ENCODE measurements at places on chromosomes 7 and 10.

DNA sequence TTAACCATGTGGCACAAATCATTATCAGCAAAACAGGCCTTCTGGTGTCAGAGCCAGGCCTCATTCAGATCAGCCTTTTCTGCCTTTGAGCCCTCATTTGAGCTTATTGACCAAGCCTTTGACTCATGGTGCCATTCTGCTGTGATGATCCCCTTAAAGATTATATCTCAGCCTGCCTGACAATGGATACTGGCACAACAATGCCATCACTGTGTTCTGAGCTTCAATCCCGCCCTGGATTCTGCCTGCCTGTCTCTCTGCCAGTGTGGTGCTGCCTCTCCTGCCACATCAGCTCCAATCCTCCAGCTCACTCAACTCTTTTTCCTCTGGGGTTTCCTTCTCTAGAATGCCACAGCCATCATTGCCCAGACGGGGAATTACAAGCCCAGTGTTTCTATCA lies 52.6 kb downstream of the SRI start:
- no peak for DNase-seq

DNA sequence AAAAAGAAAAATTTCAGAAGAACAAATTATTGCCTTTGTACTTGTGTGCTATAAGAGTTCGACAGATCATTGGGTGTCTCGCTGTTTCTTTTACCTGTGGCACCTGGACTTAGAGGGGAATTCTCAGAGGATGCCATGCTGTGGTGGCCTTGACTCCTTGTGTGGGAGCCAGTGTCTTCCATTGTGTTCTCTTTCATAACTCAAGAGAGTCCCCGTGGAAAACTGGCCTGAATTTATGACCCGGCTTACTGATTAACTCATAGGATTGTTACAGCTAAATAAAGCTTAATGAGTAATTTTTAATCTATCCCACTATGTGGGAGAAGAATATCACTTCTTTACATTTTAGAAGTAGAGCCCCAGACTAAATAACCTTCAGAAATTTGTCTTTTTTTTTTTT lies 54.5 kb downstream of the UBE3C start:
- DNase-seq = peak; percentile 44

- no peak for DNase-seq
Observed at GRCh38 chr7:45563941-45564461, 10.2 kb upstream of the ADCY1 start.

DNA sequence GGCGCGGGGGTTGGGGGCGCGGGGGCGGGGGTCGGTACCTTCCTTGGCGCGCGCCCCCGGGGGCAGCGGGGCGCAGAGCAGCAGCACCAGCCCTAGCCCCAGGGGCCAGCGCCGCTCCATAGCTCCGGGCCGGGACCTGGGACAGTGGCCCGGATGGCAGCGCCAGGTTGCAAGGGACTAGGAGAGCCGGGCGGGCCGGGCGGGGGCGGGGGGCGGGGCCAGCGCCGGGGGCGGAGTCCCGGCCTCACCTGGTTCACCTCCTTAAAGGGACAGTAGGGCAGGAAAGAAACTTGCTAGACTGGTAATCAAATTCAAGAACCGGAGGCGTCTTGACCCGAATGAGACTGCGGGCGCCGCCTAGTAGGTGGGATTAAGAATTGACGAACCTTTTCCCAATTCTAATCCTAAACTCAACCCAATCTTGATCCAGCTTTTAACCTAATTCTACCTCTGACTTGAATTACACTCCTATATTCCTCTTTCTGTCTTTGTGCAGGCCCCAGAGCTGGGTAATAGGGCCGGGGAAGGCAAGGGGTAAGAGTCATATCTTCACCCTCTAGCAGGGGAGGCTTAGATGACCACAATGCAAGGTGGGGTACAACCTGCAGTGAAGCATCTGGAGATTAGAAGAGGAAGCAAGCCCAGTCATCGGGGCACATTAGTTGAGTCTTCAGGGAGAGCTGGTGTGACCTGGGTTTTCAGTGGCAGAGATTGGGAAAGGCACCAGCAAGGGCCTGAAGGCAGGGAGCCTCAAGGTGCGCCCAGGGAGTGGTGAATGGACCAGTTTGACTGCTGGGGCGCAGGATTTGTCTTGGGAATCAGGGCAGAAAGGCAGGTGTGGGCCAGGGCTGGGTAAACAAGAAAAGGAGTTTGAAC lies at the start of gene EPHA1:
EPHA1 (minus strand) TSS at position 171 of the 876 bp plus-strand sequence; CDS start at position 120, 51 bp downstream.
- DNase-seq = no peak

DNA sequence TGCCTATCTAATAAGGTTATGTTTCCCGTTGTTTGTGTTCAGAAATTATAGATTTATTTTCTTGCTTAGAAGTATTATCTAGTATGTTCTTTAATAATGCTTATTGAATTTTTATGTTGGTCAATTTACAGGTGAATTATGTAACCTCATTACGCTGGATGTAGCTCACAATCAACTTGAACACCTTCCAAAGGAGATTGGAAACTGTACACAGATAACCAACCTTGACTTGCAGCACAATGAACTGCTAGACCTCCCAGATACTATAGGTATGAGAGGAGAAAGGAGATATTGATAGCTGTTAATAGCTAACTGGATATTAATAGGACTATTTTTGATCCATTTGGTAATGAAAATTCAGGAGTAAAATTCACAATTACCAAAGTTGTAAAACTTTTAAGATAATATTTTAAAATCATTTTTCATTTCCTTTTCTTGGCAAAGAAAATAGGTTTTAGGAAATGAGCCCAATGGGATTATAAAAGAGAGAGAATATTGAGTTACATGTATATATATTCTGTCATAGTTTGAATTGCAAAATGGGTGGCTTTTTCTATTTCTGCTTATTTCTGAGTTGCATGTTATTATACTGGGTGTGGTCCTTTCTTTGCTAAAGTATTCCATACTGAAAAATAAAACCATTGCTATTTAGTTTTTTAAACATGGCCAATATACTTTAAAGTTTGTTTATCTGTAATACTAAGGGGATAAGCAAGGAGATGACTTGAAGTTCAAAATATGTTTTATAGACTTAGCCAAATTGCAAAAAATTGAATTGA lies 66.3 kb downstream of the SHOC2 start:
- DNase-seq = no peak

- DNase-seq = no peak
Observed at GRCh38 chr10:48784031-48784430, 99.4 kb downstream of the WDFY4 start.

DNA sequence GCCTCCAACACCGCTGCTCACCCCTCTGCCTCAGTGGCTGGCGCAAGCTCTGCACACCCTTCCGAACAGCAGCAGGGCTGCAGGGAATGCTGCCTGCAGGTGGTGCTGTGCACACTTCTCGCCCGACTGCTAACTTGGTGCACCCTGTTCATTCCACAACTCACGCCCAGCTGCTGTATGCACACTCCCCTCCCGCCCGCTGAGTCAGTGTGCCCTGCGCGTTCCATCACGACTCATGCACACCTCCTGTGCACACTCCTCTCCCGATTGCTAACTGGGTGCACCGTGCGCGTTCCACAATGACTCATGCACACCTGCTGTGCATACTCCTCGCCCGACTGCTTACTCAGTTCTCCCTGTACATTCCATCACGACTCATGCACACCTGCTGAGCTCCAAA lies 21.5 kb downstream of the ADARB2 start:
- DNase-seq = no peak

DNA sequence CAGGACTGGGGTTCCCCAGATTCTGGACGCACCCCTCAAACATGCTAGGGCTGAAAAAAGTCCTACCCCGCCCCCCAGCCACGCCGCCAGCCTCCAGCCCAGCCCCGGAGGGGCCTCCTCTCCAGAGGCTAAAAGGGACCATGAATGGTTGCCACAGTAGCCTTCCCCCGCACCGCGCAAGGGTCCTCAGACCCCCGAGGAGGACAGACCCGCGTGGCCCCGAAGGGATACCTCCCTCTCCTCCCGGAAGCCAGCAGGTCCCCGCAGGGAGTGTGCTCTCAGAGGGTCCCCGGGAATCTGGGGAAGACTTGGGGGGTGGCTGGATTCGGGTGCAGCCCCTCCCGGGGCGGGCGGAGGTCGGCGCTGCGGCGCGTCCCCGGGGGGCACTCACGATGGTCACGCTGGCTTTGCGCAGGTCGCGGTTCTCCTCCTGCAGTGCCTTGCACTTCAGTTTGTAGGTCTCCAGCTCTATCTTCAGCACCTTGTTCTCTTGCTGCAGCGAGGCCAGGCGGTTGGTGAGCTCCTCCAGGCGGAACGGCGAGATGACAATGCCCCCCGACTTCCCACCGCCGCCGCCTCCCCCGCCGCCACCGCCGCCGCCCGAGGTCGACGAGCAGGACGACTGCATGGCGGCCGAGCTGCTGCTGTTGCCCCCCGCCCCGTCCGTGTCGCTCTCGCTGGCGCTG lies 482 bp downstream of the CCDC6 start:
- no peak for DNase-seq

DNA sequence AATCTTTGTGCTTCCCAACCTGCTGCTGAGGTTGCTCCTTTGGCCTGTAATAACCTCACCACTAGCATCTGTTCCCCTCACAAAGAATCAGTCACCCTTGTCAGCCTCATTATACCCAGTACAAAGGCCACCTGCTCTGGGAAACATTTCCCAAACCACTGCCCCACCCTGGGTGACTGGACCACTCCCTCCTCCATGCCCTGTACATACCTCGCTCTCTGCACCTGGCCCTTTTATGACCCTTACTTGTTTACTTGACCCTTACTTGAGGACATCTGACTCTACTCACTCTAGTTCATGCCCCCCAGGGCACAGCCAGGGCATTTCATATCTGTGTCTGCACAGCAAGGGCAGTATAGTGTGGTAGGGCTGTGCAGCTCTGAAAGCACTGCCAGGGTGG lies 21.4 kb upstream of the AOC1 start:
- no peak for DNase-seq

DNA sequence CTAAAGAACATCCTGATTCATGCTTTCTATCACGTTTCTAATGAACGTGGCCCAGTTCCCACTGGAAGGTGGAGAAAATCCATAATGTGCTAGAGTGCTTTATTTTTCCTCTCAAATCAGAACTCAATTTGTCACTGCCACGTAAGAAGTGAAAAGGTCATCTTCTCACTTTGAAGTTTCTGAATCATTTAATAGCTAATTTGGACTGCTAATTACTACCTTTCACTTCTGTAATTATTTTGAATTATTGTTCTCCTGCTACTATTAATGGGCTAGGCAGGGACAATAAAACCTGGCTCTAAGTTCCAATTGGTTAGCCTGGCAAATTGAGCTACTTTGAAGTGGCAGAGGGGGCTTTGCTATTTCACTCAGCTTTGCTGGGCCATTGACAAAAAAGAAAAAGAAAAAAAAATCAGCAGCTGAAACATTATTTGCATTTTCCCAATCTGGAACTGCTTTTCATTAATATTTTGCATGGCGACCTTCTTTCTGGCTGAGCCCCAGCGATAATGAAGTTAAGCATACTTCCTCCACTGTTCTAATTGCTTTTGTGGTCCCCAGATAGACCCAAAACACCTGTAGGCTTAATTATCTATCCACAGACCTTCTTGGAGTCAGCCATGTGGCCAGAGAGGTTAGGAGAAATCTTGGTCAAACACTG lies 264.2 kb downstream of the SEC23IP start:
- DNase-seq = no peak

- no peak for DNase-seq
Observed at GRCh38 chr7:13312307-13312706, 624.9 kb downstream of the ARL4A start.

- no peak for DNase-seq
Observed at GRCh38 chr7:42876182-42877068, 35.4 kb downstream of the C7orf25 start.

GRCh38 chr10:21146436-21146789 lies 249.3 kb upstream of the NEBL start:
- DNase-seq = no peak

DNA sequence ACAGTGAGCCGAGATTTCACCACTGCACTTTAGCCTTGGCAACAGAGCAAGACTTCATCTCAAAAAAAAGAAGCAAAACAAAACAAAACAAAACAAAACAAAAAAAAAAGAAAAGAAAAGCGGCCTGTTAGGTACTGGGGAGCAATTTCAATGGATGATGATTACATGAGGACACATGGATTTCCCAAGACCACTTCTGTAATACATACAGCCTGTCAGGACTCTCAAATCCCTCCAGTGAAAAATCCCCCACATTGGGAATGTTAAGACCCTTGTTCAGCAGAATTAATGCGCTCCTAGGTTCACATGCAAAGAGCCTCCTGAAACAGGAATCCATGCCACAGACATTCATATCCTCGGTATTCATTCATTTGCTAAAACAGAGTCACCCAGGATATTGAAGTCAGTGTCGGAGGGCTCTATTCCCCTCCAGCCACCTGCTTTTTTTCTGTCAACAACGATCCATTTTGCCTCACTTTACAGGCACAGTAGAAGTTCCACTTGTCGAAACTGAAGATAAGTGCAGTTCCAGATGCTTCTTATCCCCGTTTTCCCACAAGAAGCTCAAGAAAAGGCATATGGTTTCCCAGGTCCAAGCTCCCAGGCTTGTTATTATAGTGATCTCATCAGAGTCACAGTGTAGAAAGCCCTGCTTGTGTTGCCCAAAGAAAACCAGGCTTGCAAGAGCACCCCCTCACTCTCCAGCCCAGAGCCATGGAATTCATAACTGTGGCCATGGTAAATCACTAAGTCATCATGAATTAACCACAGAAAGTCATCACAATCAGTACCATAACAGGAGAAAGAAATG lies 20.2 kb downstream of the SLC16A12 start:
- peak; percentile 90 for DNase-seq

GRCh38 chr7:52209614-52210013 lies 825.8 kb upstream of the POM121L12 start:
- no peak for DNase-seq

DNA sequence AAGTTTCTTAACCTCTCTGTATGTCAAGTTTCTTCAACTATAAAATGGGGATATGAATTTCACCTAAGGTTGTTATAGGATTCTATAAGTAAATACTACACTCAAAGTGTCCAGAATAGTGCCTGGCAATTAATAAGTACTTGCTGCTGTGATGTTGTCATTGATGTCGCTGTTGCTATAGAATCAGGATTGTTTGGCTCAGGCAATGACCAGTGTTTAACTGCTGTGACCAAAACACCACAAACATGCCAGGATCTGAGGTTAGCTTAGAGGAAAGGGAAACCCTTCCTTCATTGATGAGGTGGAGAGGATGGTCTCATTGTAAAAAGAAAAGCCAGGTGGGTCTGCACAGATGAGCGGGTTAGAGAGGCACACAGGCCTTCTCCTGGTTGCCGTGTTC lies 223.1 kb upstream of the INHBA start:
- DNase-seq = no peak

- DNase-seq = no peak
Observed at GRCh38 chr10:17041626-17042520, 87.7 kb downstream of the CUBN start.

DNA sequence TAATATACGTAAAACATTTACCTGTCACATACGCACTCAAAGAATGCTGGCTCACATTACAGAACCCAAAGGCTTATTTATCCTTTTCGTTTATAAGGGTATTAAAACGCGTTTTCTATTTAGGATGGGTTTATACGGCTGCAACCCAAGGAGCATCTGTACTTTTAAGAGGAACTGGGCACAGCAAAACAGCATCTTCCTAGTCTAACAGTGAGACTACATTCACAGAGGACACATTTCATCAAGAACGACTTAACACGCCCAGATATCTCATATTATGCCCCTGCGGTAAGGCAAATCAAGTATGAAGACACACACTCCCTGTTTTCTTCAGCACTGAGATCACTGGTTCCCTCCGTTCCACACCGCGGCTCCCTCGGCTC lies 533 bp upstream of the DMTF1 start:
- peak; percentile 43 for DNase-seq

- DNase-seq = no peak
Observed at GRCh38 chr10:12459340-12459739, 110.0 kb downstream of the CAMK1D start.
